ENCODE measurements at places on chromosomes 13 and 19.

GRCh38 chr13:23447927-23448326 lies 14.4 kb upstream of the SACS start:
- no peak for DNase-seq

- DNase-seq = no peak
Observed at GRCh38 chr19:50877338-50877737, 4.1 kb downstream of the KLK2 start.

DNA sequence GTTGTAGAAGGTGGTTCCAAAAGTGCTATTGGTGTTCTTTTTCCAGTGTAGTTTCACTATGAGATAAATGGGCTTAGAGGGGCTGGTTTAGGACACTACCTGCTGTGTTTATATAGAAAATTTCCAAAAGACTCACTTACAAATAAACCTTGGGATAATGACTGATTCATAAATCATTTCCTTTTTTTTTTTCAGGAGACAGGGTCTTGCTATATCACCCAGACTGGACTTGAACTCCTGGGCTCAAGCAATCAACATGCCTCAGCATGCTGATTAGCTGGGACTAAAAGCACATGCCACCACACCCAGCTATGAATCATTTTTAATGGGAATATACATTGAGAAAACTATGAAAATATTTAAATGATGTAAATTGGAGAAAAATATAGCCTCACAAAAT lies 376.6 kb downstream of the PCDH9 start:
- DNase-seq = no peak

DNA sequence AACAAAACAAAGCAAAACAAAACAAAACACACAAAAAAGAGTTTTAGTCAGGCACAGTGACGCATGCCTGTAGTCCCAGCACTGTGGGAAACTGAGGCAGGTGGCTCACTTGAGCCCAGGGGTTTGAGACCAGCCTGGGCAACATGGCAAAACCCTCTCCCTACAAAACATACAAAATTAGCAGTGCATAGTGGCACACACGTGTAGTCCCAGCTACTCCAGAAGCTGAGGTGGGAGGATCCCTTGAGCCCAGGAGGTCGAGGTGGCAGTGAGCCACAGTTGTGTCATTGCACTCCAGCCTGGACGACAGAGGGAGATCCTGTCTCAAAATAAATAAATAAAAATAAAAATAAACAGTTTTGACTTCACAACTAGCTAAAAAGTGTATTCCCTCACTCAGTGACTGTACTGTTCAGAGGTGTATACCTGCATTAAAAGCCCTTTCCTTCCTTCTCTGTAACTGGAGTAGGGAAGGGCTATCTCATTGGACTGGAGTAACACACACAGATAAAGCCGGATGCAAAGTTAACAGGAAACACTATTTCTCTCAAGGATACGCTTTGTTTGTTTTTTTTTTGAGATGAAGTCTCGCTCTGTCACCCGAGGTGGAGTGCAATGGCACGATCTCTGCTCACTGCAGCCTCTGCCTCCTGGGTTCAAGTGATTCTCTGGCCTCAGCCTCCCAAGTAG lies 3.7 kb upstream of the BAX start:
- no peak for DNase-seq

- DNase-seq = no peak
Observed at GRCh38 chr13:97004096-97004876, 10.0 kb upstream of the OXGR1 start.
